ENCODE measurements at places on chromosomes 6 and 20.

DNA sequence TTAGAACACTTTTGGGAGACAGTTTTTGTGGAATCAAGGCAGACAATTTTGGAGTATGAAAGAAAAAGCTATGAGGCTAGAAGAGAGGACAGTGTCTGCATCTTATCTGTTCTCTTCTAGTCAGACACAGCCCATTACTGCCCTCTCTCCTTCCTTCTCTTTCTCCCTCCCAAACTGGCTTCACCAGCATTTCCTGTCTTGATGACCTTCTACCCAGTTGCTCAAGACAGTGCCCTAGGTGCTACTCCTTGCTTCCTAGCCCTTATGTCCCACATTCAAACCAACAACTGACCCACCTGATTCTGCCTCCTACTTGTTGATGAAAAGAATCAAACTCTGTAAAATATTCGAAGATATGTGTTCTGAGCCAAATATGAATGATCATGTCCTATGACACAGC lies 116.4 kb upstream of the RIPOR2 start:
- DNase-seq, result no peak

DNA sequence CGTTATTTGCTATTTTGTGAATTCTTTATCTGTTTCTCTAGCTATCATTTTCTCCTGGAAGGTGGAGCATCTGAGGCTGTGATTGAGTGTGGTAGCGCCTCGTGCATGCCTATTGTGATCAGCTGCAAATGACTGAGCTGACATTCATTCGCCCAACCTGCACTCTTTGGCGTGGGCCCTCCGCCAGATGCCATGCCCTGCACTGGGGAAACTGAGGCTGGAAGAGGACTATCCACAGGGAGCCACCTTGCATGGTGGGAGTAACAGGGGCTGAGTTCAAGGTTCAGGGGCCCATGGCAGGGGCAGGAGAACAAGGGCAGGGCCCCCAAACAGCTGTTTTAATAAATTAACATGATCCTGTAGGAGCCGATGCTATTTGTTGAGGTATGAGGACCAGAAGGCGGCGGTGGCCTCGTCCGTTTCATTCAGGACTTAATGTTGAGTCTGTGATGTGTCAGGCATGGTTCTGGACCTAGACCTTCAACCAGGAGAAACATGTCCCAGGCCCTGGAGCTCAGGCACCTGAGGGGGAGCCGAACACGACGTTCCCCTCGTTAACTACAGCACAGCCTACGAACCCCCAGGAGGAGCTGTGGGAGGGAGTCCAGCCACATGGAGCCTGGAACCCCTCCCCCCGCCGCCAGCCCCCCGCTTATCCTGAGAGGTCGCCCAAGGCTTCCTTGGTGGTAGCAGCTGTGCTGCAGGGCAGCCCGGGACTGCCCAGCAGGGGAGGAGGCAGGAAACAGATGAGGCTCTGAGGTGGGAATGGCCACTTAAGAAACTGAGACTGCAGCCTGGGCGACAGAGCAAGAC lies 242.9 kb downstream of the CDH4 start:
- no peak for DNase-seq

GRCh38 chr20:10792291-10792690 lies 118.5 kb upstream of the JAG1 start:
- DNase-seq, result no peak

- DNase-seq, result no peak
Observed at GRCh38 chr6:163748036-163748435, 333.5 kb downstream of the QKI start.

DNA sequence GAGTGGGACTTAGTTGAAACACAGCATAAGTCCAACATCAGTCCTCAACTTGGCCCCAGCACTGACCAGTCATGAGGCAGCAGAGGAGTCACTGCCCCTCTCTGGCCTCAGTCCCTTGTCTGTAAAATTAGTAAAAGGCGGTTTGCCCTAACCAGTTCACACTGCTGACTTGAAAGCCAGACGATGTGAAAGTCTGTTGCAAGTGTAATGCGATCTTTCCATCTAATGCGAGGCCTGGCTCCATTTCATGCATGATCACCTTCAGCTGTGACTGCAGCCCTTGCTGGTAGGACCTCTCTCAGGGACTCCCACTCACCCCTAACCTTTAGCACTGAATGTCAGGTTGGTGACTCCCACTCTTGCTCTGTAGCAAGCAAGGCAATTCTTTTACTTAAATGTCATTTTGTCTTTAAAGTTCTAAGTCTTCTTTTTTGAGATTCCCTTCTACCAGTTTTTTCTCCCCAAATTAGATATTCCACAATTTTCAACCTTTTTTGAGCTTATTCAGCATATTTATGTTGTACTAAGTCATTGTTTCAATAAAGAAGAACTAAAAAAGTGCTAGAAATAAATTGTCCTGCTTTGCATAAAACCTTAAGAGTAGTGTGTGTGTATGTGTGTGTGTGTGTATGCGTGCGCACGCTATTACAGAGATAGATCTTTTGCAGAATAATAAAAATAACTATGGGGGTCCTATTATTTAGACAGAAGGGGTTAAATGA lies 245.5 kb downstream of the PACRG start:
- no peak for DNase-seq

GRCh38 chr6:72414657-72415056 lies 207.2 kb upstream of the KCNQ5 start:
- no peak for DNase-seq

GRCh38 chr6:14804001-14804784 lies 441.7 kb upstream of the JARID2 start:
- no peak for DNase-seq

- no peak for DNase-seq
Observed at GRCh38 chr6:35365594-35366203, 23.3 kb downstream of the PPARD start.

GRCh38 chr6:139853302-139853992 lies 479.0 kb upstream of the CITED2 start:
- DNase-seq, result no peak

DNA sequence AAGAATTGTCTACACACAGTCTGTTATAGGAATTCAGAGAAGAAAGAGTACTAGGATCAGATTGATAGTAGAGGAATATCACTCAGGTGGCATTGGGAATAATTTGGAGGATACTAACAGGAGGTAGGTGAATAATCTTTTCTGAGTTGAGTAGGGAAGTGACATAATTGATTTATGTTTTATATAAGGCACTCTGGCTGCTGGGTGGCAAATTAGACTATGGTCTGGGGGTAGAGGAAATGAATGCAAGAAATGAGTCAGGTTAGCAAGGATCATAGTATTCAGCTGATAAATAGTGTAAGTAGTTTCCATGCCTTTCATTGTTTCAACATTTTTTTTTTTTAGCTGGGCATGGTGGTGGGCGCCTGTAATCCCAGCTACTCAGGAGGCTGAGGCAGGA lies 113.3 kb downstream of the CDKAL1 start:
- no peak for DNase-seq

Measured in effector memory CD4-positive, alpha-beta T cell (primary cell).